ENCODE measurements at places on chromosomes 1 and 21.

GRCh38 chr1:64242895-64243756, 39.7 kb downstream of the UBE2U start:
- DNase-seq: no peak

DNA sequence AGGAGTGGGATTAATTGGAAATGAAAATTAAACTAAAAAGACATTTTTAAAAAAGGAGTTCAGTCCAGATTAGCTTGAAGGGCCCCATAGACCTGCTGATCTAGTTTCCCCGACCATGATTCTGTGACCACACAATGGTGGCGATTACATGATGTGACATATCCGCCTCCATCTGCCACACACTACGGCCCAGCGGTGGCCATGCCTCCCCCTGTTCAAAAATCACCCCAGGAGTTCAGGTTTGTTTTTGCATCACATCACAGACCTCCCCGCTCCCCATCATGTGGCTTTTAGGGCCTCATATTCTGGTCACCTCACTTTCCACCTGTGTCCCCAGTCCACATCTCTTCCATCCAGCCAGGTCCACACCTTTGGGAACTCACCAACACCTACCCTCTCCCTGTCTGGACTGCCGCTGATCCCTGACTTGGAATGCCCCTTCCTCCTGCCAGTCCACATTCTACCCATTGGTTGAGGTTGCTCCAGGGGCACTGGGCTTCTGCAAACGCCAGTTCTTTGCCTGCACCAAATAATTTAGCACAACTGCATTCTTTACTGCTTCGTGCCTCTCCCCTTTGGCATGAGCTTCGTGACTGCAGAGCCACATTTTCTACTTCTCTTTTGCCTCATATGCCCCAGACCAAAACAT, 38.9 kb downstream of the CD247 start:
- no peak for DNase-seq

- DNase-seq: no peak
These were observed 2.3 kb upstream of the KRTAP10-7 start for GRCh38 chr21:44598061-44598460.

DNA sequence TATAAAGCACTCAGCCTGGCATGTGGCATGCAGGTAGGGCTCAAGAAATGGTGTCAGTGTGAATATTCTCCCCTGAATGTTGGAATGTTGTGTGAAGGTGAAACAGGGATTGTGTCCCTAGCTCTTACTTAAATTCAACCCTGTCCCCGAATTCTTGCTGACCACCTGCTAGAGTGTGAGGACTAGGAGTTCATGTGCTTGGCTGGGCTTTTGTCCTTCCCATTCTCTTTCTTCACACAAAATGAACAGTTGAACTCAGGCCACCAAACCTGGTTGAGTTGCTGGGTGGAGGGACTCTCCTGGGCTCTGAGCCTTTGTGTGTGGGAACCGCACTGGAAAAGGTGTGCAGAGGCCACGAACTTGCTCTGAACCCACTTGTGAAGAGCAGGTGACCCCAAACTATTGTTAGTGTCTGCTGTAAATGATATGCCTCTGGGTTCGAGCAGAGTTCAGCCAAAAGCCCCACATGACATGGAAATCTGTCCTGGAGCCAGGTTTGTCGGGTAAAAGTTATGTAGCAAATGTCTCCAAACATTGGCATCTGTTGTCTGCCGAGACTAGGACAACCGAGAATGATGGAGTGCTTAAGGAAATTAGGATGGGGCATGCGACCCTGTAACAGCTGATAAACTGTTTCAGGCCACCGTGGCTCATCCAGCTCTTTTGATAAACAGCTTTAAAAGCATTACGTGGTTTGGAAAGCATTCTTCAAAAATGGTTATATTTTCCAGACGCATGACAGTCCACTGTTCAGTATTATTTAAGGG, 144.2 kb downstream of the DHRS3 start:
- DNase-seq: no peak

DNA sequence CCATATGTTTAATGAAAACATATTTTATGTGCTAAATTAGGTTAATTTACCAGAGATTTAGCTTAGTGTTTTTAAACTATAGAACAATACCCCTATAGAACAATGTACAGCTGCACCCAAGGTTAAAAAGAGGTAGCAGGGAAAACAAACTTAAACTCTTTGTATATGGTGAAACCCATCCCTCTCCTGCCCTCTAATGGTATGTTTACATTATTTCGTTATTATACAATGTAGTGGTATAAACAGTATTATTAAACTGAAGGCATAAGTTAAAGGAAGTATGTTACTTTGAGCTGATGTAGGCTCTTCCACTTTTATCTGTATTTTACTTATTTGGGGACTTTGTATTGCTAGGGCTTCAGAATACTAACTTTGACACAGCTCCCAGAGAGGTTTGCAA, 16.7 kb upstream of the ZYG11A start:
- DNase-seq: no peak

- no peak for DNase-seq
These were observed 32.7 kb upstream of the MTR start for GRCh38 chr1:236762410-236762809.

DNA sequence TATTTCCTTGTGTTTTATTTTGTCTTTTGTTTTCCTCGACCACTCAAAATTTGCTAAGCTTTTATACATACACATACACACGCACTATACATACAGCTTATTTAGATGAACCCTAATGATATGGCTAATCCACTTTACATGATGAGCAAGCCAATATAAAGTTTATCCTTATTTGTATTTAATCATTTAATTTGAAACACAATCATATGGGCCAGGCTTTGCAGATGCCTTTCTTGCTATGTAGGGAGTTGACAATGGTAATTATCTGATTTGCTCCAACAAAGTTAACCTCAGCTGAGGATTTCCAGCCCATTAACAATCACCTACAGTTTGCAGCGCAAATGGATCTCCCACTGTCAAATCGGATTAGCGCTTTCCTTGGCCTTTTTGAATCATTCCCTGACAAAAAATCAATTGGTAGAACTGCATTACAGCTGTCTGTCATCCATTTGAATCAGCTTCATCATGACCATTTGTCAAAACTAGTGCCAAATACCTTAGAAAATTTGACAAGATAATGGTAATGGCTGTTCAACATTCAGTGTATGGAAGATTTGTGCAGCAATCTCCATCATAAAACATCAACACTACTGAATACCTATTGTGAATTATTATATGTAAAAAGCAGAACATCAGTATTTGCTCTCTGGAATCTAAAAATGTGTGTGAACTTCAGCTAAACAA, 352.6 kb downstream of the MRPL39 start:
- no peak for DNase-seq
